ENCODE measurements at places on chromosomes 4 and X. TPM values are rescaled to one million over a fixed set of nuclear protein-coding genes. Genes with fewer than 3 reads are reported as not detected.

The TMEM150C gene
- not detected for total RNA-seq

The TFE3 gene
- 29.0 TPM for total RNA-seq

The STK32B gene
- not detected for total RNA-seq

The ZFYVE28 gene
- 9.6 TPM for total RNA-seq

The SAGE1 gene
- not detected for total RNA-seq

The PLXNA3 gene
- 38.4 TPM for total RNA-seq

The IL13RA1 gene
- total RNA-seq: not detected

The ZFP92 gene
- 1.8 TPM for total RNA-seq

The GIMD1 gene
- not detected for total RNA-seq

The UGT2A3 gene
- total RNA-seq: not detected

The USP17L15 gene
- total RNA-seq: not detected

The FDCSP gene
- total RNA-seq: not detected

The NEXMIF gene
- total RNA-seq: 0.08 TPM

The PAGE4 gene
- not detected for total RNA-seq

The NAP1L2 gene
- total RNA-seq: 1.4 TPM

The NCAPG gene
- total RNA-seq: 51.0 TPM

The KCND1 gene
- 1.1 TPM for total RNA-seq

The TEX13A gene
- total RNA-seq: not detected

The ERVMER34-1 gene
- 0.21 TPM for total RNA-seq

The PRRG1 gene
- not detected for total RNA-seq

The VSIG4 gene
- total RNA-seq: not detected

The SSX5 gene
- not detected for total RNA-seq

The S100G gene
- not detected for total RNA-seq

The COL25A1 gene
- total RNA-seq: not detected

The PPARGC1A gene
- not detected for total RNA-seq

The IGSF1 gene
- not detected for total RNA-seq

The APELA gene
- total RNA-seq: not detected

The CLDN34 gene
- total RNA-seq: not detected

The USP53 gene
- total RNA-seq: 10.5 TPM

The FANCB gene
- total RNA-seq: 12.2 TPM

The ADH1A gene
- not detected for total RNA-seq

The USP26 gene
- not detected for total RNA-seq

The ZCCHC18 gene
- total RNA-seq: 5.1 TPM

The BMP15 gene
- total RNA-seq: not detected

The DCLK2 gene
- total RNA-seq: not detected

The CCNG2 gene
- total RNA-seq: 4.9 TPM

The PDHA1 gene
- total RNA-seq: 291 TPM

The GPAT3 gene
- total RNA-seq: 5.0 TPM

The ZCCHC12 gene
- total RNA-seq: not detected

Data from activated CD8-positive, alpha-beta memory T cell treated with anti-CD3 and anti-CD28 coated beads for 36 hours (primary cell).